Activated CD4-positive, alpha-beta T cell treated with anti-CD3 and anti-CD28 coated beads, Interleukin-2, amount 10 ng/mL, durations not matched to agents 24 days and 14 days (primary cell): ENCODE measurements at places on chromosomes 6 and 20.

DNA sequence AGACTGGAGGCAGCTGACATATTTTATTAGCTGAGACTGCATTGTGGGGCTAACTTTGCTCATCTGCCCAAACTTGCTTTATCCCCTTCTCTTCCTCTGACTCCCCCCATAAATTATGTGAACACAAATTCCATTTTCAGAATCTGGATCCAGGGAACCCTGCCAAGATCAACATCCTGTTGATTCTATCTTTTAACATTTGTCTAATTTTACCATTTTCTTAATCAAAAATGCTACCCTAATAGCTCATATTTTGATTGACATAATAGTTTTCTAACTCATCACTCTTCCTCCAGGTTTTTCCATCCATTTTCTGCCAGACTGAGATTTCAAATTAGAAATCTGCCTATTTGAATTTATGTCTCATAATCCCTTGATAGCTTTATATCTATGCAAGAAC is 184.7 kb upstream of the PRSS16 start:
- DNase-seq: no peak

DNA sequence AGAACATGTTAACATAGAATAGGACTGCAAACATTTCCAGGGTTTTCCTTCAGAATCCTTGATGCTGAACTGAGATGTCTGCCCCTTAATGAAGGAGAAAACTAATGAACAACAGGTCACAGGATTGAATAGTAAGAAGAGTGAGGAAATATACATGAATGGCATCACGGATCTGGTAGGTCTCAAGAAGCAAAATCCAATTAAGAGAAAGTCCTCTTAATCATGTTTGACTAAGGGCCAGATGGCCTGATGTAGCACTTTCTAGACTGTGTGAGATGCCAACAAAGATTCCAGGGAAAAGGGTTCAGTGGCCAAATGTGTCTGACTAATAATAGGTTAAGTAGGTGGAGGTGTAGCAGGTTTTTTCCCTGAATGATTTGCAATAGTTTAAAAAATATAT is 13.7 kb upstream of the SHPRH start:
- DNase-seq: no peak

GRCh38 chr6:14317387-14317970 is 199.9 kb downstream of the CD83 start:
- DNase-seq: no peak

DNA sequence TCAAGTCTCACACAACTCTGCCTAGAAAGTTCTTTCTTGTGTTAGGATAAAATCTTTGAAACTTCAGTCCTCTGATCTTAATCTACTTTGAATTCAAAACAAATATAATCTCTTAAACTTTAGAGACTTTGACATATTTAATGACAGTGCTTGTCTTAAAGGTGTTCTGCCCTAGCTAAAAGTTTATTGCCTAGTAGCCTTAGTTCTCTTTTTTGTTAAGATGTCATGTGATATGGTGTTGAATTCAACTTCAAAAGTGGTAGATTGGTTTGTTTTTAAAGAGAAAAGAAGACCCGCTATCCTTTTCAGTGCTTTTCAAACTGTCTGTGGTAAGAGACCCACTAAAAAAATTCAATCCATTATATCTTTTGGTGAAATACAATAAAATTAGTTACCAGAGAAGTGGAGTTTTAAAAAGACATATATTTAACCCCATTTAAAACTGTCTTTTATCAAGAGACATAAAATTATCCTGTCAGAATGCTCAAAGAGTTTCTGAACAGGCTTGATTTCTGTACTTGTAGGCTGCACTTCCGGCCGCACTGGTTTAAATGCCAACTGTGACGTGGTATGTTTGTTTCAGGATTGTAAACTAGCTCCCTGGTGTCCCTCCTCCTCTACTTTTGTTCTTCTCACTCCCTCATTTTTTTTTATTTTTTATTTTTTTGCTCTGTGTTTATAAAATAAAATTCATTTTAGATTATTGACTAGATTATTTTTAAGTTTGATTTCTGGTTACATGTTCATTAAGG is 76.5 kb downstream of the QKI start:
- DNase-seq: no peak

DNA sequence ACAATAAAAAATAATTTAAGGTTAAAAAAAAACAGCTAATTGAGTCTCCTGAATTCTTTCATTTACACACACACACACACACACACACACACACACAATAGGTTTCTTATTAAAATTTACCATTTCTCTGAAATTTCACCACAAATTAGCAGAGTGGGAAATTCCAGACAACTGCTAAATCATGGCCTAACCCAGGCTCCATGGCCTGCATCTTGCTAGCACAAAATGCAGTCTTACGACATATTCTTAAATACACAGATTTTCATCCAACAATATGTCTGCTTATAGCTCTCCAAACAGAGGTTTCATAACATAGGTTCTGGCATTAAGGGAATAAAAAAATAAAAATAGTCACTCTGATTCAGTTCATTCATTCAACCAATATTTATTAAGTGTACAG is 46.9 kb downstream of the SOD2 start:
- DNase-seq: no peak

DNA sequence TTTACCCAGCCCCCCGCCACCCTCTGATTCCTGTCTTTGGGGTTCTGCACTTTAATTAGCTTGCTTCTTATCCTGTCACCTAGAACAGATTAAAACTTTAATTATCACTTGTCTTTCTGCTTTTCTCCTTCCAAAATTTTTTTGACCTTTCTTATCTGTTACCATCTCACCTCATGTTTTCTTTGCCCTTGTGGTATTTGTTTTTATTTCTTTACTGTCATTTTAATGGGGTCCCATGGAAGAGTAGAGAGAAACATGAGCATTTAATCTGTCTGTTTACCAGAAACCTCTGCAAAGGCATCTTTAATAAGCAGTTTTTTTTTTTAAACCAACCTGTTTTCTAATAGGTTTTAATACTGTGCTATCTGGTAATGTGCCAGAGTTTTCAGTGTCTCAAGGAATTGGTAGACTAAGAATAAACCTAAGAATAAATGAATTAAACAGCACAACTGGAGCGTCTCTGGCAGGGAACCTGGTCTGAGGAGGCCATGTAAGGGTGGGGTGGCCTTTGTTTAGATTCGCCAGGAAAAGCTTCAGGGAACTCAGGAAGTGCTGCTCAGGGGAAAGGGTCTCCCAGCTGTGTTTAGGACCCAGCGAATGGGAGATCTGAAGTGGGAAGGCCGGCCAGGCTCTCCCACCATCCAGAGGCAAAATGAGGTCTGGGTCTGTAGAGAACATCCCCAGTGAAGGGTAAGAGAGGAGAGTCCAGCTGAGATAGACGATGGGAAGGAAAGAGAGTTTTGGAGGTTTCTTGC is 69.8 kb downstream of the ARID1B start:
- DNase-seq: no peak

- DNase-seq: no peak
Measured at GRCh38 chr20:33399924-33400323, 1.4 kb downstream of the CDK5RAP1 start.

DNA sequence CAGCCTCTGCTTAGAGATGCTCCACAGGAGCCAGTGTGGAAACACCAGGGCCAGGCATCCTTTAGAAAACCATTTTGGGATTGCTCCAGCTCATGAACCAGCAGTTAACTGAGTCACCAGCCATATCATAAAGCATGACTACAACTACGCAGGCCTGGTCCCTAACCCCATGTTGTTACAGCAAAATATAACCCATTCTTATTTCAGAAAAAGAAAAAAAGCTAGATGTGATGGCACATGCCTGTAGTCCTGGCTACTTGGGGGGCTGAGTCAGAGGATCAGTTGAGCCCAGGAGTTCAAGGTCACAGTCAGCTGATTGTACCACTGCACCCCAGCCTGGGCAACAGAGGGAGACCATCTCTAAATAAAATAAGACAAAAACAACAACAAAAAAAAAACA is 36.8 kb downstream of the C6orf15 start:
- DNase-seq: no peak
